ENCODE measurements at places on chromosomes 2 and 18. TPM values are rescaled to one million over a fixed set of nuclear protein-coding genes. Genes with fewer than 3 reads are reported as not detected.
A peak's percentile ranks its signal among the peaks of the same experiment; 100 is the strongest.

DNA sequence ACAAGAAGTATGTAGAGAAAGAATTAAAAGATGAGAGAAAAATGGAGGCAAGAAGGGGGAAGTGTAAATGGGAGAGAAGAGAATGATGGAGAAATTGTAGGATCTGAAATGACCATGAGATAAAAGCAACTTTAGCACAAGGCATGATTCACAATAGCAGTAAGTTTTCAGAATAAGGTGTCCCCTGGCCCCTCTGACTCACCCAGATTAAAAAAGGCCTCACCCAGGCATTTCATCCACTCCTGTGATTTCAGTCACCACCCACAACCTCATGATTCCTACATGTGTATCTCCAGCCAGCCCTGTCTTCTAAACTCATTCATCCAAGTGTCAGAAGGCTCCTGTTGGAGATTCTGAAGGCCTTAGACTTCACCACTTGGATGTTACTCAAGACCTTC lies 56.6 kb downstream of the SP100 start:
- H3K27ac ChIP-seq = no peak overlapping the region
- no peaks in the 10 kb centered on the region for H3K4me1 ChIP-seq
- H3K27me3 ChIP-seq = no peaks in the 10 kb centered on the region
- H3K4me3 ChIP-seq = no peak overlapping the region
- peaks cover 3% of the 10 kb centered on the region for H3K36me3 ChIP-seq

DNA sequence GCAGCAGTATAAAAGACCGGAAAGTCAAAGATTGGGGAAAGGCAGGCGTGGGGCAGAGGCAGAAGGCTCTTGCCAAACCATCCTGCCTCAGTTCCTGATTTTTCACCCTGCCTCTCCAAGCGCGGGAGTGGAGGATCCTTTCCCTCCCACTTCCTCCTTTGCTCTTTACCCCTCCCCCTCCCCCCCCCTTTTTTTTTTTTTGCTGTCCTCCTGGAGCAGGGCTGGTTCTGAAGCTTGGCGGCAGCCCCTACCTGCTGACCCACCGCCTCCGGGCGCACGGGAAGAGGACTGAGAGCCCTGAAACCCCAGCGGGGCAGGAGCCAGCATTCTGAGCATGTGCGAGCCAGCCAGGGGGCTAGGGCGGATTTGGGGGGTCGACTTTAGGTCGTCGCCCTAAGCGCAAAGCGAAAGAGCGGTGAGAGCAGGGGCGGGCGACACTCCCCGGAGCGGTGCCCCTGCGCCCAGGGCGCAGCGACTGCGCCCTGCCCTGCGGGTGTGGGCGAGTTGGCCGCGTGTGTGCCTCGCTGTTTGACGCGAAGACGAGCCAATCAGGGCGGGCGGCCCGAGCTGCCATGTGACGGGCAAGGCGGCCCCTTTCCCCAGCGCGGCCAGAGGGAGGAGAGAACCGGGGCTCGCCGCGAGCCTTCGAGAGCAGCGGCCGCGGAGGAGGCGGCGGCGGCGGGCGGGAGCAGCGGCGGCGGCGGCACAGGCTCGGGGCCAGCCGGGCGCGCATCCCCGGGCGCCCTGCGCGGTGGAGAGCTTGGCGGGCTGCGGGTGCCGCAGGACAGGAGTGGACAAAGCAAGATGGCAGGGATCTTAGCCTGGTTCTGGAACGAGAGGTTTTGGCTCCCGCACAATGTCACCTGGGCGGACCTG lies at the start of gene CERS6:
Gene CERS6, plus strand, starts transcription at position 628 of the 876 bp plus-strand sequence. Its CDS starts 177 bp downstream, at position 805.
- no peaks in the 10 kb centered on the region for H3K27me3 ChIP-seq
- H3K36me3 ChIP-seq = no peaks in the 10 kb centered on the region
- DNase-seq = peak; percentile 97

GRCh38 chr2:95313296-95314131 lies 16.4 kb downstream of the KCNIP3 start:
- H3K4me3 ChIP-seq = no peak overlapping the region
- no peak for DNase-seq
- H3K27ac ChIP-seq = no peak overlapping the region

- no peak for DNase-seq
- H3K36me3 ChIP-seq = no peaks in the 10 kb centered on the region
- no peaks in the 10 kb centered on the region for H3K27me3 ChIP-seq
- H3K4me1 ChIP-seq = no peaks in the 10 kb centered on the region
- H3K4me3 ChIP-seq = no peak overlapping the region
Measured at GRCh38 chr2:219726916-219727315, 99.5 kb downstream of the SLC4A3 start.

- no peaks in the 10 kb centered on the region for H3K36me3 ChIP-seq
- no peak overlapping the region for H3K27ac ChIP-seq
- H3K27me3 ChIP-seq = no peaks in the 10 kb centered on the region
- no peak for DNase-seq
- peaks cover 16% of the 10 kb centered on the region for H3K4me1 ChIP-seq
Measured at GRCh38 chr2:64204703-64205102, 60.5 kb upstream of the PELI1 start.

Gene SLC4A3
- 1.3 TPM for total RNA-seq

Gene AMER3
- total RNA-seq = not detected

Gene SCN1A
- total RNA-seq = 0.50 TPM

DNA sequence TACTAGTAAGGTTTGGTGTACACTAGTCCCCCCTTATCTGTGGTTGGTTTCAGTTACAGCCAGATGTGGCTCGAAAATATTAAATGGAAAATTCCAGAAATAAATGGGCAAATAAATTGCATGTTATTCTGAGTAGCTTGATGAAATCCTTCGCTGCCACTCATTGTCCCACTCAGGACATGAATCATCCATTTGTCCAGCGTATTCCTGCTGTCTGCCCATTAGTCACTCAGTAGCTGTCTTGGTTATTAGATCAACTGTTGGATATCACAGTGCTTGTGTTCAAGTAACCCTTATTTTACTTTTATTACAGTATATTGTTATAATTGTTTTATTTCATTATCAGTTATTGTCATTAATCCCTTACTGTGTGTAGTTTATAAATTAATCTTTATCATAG lies 21.7 kb downstream of the ZDBF2 start:
- H3K27me3 ChIP-seq = no peaks in the 10 kb centered on the region
- H3K4me3 ChIP-seq = no peak overlapping the region
- no peaks in the 10 kb centered on the region for H3K36me3 ChIP-seq
- no peak overlapping the region for H3K27ac ChIP-seq
- DNase-seq = no peak

Gene UGT1A4
- total RNA-seq = not detected

GRCh38 chr2:159249990-159250715 lies 36.4 kb downstream of the WDSUB1 start:
- DNase-seq = peak; percentile 72
- no peak overlapping the region for H3K27ac ChIP-seq
- no peak overlapping the region for H3K4me3 ChIP-seq
- no peaks in the 10 kb centered on the region for H3K4me1 ChIP-seq

DNA sequence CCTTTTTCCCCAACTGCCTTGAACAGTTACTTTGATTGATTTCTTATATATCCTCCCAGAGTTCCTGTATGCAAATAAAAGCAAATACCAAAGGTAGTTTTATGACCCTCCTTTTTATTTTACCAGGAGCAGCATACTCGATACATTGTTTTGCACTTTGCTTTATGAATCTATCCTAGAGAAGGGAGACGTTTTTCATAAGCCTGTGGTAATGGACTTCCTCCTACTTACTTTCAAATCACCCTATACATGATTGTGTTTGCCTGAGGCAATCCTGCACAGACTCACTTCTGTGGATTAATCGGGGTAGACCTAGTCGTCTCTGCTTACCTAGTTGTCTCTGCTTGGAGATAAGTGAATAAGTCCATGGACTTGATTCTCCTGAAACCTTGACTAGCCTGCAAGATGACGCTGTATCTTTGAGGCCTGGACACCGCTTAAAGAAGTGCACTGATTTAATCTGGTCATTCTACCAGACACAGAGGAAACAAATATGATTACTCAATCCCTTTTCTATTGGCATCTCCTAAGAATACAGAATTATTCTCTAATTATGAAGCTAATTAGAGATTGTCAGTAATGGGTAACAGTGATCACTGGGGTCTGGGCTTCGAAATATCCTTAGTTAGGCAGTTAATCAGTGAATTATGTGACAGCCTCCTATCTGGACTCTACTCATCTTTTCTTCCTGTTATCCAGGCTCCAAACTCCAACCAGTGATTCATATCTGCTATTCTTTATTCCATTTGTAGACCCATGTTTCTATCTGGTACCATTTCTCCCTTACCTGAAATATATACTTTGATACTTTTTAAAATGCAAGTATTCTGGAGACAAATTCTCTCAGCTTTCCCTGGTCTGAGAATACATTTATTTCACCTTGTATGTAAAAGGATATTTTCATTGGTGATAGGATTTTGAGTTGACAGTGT lies 447.4 kb upstream of the TRIB2 start:
- DNase-seq = no peak
- no peak overlapping the region for H3K4me3 ChIP-seq
- no peaks in the 10 kb centered on the region for H3K27me3 ChIP-seq
- H3K36me3 ChIP-seq = no peaks in the 10 kb centered on the region

- H3K4me1 ChIP-seq = no peaks in the 10 kb centered on the region
- H3K4me3 ChIP-seq = no peak overlapping the region
- DNase-seq = peak; percentile 39
Measured at GRCh38 chr18:5456577-5457461, 87.0 kb downstream of the EPB41L3 start.

GRCh38 chr18:54023471-54023870 lies 201.0 kb downstream of the MBD2 start:
- no peak overlapping the region for H3K4me3 ChIP-seq
- H3K36me3 ChIP-seq = no peaks in the 10 kb centered on the region
- peak; percentile 23 for DNase-seq
- H3K27ac ChIP-seq = no peak overlapping the region
- no peaks in the 10 kb centered on the region for H3K4me1 ChIP-seq

GRCh38 chr18:46771141-46771540 lies 14.3 kb upstream of the ST8SIA5 start:
- no peaks in the 10 kb centered on the region for H3K4me1 ChIP-seq
- H3K36me3 ChIP-seq = no peaks in the 10 kb centered on the region
- H3K4me3 ChIP-seq = no peak overlapping the region
- H3K27ac ChIP-seq = no peak overlapping the region
- DNase-seq = peak; percentile 33

Gene CRYBA2
- total RNA-seq = not detected

Gene POTEC
- not detected for total RNA-seq

- peaks cover 48% of the 10 kb centered on the region for H3K4me1 ChIP-seq
- no peaks in the 10 kb centered on the region for H3K27me3 ChIP-seq
- peak; percentile 87 for DNase-seq
- no peak overlapping the region for H3K4me3 ChIP-seq
- peak overlapping the region; percentile 24 for H3K27ac ChIP-seq
Measured at GRCh38 chr2:36373149-36373926, 17.8 kb downstream of the CRIM1 start.

DNA sequence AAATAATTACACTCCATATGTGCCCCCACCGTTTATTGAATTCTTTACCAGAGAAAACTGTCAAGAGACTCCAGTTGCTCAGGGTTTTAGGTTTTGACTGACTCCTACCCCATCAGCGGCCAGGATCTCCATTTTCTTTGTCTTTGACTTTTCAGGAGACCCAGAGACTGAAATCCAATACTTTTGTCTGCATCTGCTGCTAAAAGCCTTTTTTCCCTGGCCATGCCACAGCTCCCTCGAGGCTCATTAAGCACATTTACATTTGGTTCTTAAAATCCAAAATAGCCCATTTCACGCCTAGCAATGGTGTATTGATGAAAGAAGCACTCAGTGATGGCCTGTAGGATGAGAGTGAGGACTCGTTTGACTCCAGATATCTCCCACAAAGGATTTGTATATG lies 332.6 kb upstream of the ACVR2A start:
- no peaks in the 10 kb centered on the region for H3K4me1 ChIP-seq
- no peak overlapping the region for H3K27ac ChIP-seq
- no peaks in the 10 kb centered on the region for H3K36me3 ChIP-seq
- no peak for DNase-seq

Gene PRKAG3
- total RNA-seq = 0.26 TPM

GRCh38 chr18:11204020-11204419 lies 54.7 kb upstream of the PIEZO2 start:
- H3K4me1 ChIP-seq = no peaks in the 10 kb centered on the region
- peaks cover 4% of the 10 kb centered on the region for H3K27me3 ChIP-seq

Gene EFEMP1
- total RNA-seq = 615 TPM

- H3K27me3 ChIP-seq = no peaks in the 10 kb centered on the region
- no peaks in the 10 kb centered on the region for H3K4me1 ChIP-seq
- no peaks in the 10 kb centered on the region for H3K36me3 ChIP-seq
- DNase-seq = peak; percentile 48
Measured at GRCh38 chr2:228917220-228917619, 353.9 kb downstream of the PID1 start.

GRCh38 chr2:112129060-112129459 lies 9.1 kb upstream of the FBLN7 start:
- H3K4me1 ChIP-seq = no peaks in the 10 kb centered on the region
- H3K36me3 ChIP-seq = no peaks in the 10 kb centered on the region
- H3K27me3 ChIP-seq = no peaks in the 10 kb centered on the region

DNA sequence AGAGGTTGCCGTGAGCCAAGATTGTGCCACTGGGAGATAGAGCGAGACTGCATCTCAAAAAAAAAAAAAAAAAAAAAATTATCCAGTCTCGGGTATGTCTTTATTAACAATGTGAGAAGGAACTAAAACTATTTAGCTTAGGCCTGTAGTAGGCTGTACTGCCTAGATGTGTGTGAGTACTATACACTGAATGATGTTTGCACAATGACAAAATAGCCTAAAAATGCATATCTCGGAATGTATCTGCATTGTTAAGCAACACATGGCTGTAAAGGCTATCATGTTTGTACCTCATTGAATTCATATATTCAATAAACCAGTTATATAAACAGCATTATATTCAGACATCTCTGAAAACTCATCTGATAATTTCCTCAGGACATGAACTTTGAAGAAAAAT lies 191.2 kb upstream of the SESTD1 start:
- peak; percentile 25 for DNase-seq
- H3K4me1 ChIP-seq = peaks cover 7% of the 10 kb centered on the region
- no peak overlapping the region for H3K27ac ChIP-seq

DNA sequence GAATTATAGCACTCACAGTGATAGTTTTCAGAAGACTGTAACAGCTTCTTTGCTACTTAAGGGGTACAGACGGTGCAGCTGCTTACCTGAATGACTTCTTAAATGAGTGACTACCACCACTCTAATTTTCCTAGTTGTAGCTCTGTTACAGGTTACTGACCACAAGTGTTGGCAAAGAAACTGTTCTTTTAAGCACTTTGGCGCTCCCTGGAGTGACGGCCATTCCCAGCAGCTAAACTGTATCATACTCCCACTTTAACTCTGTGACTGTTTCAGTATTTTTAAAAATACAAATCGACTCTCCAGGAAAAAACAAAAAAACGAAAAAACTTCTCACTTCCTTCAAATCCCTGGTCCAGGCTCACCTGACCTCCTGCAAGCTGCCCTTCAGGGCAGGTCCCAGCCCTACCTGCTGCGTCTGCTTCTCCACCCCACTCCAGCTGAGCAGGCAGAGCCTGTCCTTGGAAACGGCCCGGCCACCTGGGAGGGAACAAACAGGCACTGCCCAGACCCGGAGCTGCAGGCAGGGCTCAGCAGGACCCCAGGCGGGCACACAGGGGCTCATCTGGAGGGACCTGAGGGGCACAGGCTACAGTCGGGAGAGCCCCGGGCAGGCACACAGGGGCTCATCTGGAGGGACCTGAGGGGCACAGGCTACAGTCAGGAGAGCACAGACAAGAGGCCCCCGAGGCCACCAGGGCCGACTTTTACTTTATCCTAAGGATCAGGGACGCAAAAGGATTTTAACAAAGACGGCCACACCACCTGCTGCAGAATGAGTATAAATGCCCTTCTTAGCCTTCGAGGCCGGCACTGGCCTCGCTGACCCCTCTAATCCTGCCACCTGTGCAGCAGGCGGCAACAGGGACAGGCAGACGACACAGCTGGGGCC lies 24.5 kb downstream of the SLC66A2 start:
- H3K27me3 ChIP-seq = no peaks in the 10 kb centered on the region
- H3K36me3 ChIP-seq = peaks cover 2% of the 10 kb centered on the region
- H3K27ac ChIP-seq = no peak overlapping the region
- no peak overlapping the region for H3K4me3 ChIP-seq
- H3K4me1 ChIP-seq = no peaks in the 10 kb centered on the region
- DNase-seq = no peak

Data from fibroblast of lung (primary cell).